Activated CD8-positive, alpha-beta memory T cell treated with anti-CD3 and anti-CD28 coated beads, Interleukin-2, amount 10 ng/mL, durations not matched to agents 7 days and 5 days (primary cell): ENCODE measurements at places on chromosomes 1 and 21.

- no peak for DNase-seq
Observed at GRCh38 chr1:67890857-67891256, 57.6 kb upstream of the GNG12 start.

DNA sequence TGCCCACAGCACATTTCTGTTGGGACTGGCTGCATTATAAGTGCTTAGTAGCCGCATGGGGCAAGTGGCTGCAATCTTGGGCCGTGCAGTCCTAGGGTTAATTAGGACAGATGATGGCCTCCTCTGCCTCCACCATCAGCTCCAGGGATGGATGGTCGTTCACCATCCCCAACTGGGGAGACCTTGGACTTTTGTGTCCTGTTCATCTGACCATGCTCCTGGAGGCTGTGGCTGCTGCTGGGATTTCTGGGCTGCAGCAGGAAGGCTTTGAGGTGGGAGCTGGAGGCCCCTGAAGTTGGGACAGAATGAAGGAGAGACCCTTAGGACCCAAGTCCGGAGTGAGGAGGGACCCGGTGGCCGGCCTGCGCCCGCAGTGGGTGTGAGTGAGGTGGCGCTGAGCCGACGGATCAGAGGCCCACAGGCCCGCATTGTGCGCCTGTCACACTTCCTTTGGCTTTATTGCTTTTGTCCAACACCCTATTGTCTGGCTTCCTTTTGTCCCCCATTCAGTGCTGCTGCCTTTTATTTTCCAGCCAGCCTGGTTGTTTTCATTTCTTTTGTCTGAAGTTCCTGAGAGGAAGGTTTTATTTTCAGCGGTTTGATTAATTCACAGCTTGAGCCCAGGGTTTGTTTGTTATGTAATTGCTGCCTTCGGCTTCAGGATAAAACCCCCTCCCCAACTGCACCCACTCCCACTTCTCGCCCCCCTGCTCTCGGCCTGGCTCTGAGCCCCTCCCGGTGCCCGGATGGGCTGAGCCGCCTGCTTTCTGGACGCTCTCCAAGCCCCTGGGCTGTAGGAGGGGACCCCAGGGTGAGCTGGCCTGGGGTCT lies 35.6 kb downstream of the SOX13 start:
- DNase-seq = no peak

DNA sequence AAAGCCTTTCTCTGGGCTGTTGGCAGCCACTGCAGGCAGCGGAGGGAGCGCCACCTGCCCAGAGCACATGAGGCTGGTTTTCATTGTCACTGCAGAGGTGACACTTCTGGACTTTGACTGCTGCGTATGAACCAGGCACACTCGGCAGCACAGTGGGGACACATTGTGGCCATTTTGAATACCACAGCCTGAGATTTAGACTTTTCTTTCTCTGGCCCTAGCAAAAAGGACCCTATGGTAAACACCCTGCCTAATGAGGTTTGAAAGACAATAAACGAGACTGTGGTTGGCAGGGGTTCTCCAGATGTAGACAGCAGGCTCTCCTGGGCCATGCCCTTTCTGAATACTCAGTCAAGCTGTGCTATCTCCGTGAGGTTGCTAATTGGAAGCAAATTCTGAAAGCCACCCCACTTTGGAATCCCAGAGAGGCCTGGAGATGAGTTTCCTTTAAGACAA lies 12.0 kb upstream of the KCNE2 start:
- peak; percentile 52 for DNase-seq

DNA sequence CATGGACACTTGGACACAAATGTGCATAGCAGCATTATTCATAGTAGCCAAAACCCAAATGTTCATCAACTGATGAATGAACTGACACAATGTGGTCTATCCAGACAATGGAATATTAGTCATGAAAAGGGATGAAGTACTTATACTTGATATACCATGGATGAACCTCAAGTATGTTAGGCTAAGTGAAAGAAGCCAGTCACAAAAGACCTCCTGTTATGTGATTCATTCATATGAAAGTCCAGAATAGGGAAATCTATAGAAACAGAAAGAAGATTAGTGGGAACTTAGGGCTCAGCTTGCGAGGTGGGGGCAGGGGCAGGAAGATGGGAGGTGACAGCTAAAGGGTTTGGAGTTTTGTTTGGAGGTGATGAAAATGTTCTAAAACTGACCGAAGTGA lies 7.4 kb downstream of the KCNE1 start:
- DNase-seq = no peak

- peak; percentile 81 for DNase-seq
Observed at GRCh38 chr1:61453111-61453961, 271.6 kb downstream of the TM2D1 start.

- no peak for DNase-seq
Observed at GRCh38 chr1:50441183-50441582, 17.9 kb upstream of the DMRTA2 start.

DNA sequence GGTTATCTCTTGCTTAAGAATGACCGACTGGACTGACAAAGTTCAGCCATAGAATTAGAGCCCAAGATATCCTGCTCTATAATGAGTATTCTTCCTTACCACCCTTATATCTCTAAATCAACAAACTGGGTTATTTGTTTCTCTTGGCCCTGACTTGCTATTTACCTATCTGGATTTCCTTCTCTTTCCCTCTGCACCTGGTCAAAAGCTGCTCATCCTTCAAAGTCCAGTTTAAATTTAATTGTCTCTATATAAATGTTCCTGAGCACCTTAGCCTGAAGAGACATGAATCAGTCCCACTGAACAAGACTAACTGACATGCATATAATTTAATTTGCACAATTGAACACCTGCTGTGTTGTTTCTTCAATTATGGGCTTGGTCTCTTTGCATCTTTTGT lies 127.1 kb upstream of the KCNJ15 start:
- no peak for DNase-seq

GRCh38 chr1:54996359-54996868 lies 2.3 kb upstream of the BSND start:
- peak; percentile 91 for DNase-seq

DNA sequence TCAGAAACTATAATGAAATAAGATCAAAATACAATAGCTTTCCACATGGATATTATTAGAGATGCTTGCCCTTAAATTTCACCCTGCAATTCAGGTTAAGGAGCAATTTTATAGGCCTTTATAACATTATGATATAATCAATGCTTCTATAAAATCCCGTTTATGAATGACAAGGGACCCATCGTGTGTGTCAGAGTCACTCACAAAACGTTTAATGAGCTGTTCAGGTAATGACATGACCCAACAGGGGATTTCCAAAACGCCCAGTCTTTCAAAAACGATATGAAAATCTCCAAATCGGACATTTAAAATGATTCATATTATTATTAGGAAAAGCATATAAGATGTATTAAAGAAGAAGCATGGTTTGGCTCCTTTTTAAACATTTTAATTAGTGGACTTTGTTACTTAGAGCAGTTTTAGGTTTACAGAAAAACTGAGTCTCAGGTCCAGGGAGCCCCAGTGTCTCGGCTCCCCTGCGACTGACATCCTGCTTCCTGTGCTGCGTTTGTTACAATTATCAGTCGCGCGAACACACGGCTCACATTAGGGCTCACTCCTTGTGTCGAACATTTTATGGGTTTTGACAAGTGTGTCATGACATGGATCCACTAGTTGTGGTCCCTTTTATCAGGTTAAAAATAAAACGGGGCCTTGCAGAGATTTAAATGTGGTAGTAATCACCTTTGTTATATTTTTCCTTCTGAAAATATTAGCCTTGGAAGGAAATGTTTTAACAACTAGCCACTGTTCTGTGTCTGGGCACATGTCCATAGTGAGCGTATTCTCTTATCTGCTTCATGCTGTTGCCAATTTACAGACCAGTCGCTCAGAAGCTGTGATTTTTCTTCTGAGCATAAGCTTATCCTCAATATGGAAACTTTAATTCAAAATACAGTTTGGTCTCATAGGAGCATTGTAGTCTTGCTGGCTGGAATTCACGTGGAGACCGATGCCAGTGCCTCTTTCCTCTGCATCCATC lies 52.0 kb upstream of the POFUT2 start:
- DNase-seq = no peak

GRCh38 chr21:36463991-36464390 lies 15.9 kb downstream of the CLDN14 start:
- DNase-seq = no peak

DNA sequence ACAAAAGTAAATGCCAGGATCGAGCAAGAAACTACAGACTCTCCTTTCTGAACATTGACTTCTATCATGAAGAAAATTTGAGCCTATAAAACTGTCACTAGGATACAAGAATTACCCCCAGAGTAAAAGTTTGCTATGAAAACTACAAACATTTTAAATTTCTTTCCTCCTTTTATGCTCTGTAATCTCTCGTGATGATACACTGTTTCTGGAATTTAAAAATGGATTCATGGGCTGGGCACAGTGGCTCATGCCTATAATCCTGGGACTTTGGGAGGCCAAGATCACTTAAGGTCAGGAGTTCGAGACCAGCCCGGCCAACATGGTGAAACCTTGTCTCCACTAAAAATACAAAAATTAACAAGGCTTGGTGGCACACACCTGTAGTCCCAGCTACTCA lies 181.3 kb downstream of the ZNF281 start:
- DNase-seq = no peak

DNA sequence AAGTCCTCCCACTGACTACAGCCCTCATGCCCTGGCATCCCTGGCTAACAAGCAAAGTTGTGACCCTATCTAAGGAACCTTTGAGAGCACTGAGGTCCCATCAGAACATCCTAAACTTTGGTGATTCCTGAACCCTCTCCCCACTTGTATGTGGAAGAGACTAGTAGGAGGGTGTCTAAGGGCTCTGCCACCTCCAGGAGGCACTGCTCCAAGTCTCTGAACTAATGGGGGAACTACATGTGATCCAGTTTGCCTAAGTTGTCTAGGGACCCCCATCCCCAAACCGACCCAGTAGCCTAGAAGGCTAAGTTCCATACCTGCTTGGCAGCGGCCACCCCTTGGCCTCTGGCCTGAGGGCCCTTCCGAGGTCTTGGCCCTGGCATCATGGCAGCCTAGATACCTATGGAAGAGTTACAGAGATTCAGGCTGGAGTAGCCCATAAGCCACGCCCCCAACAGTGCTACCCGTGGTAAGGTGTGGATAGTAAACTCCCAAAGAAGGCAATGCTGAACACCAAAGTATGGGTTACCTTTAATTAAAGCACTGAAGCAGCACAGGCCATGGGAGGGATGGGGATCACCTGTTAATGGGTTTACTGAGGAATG lies 1.7 kb downstream of the CC2D1B start:
- no peak for DNase-seq

DNA sequence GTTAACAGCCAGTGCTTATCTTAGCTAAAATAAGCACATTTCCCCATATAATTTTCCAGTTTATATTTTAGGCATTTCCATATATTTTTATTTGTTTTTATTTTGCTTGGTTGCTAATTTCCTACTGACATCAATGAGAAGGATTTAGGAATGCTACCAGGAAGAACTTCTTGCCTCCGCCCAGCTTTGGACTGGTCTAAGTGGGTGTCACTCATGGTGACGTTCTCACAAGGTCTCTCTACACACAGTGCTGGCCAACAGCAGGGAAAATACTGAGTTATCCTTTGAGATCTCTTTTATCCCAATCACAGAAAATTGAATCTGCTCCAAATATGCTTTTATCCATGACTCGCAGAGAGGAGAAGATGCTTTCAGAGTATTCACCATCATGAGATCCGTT lies 13.2 kb downstream of the MX1 start:
- DNase-seq = no peak

DNA sequence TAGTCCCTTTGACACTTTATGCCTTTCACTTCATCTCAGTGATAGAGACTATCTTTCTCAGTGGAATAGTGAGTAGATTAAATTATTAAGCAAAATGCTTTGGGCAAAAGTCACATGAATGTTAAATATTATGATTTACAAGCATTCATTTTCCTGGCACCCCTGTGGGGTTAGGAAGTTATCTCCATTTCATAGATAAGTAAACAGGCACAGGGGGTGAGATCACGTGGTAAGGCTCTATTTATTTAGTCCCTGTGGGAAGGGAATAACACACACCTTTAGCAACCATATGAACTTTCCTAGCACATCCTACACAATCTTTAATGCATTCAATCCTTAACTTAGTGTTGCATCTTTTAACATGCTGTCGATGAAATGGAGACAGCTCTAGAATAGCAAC lies 12.3 kb downstream of the PSMB2 start:
- no peak for DNase-seq

- no peak for DNase-seq
Observed at GRCh38 chr1:178145605-178146004, 51.7 kb downstream of the RASAL2 start.

- no peak for DNase-seq
Observed at GRCh38 chr1:42177541-42177981, 13.0 kb upstream of the GUCA2A start.

DNA sequence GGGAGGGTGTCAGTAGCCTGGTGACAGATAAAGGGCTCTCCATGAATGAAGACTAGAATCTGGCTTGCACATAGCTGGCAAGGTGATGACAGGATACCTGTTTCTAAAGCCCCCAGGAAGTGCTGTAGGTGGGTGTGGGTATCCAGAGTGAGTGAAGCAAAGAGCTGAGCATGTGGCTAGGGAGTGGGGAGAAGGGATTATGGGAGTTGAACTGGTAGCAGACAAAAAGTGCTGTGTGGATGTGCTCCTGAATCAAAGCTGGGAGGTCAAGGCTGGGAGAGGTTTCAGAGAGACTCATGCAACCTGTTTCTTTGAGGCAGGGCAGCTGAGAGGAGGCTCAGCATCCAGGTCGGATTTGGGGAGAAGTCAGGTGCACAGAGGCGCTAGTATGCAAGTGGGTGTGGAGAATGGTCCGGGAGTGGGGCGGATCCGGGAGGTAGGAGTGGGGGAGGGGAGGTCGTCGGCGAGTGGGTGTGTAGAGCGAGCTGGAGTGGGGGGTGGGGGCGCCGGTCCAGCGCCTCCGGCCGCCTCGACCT lies 600 bp downstream of the ASTN1 start:
- no peak for DNase-seq

- no peak for DNase-seq
Observed at GRCh38 chr1:109254621-109255096, 5.3 kb downstream of the CELSR2 start.

DNA sequence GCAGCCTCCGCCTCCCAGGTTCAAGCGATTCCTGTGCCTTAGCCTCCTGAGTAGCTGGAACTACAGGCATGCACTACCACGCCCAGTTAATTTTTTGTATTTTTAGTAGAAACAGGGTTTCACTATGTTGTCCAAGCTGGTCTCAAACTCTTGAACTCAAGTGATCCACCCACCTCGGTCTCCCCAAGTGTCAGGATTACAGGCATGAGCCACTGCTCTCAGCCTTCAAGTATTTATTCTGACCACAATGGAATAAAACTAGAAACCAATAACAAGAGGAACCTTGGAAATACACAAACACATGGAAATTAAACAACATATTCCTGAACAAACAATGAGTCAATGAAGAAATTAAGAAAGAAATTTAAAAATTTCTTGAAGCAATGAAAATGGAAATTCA lies 32.7 kb upstream of the DR1 start:
- no peak for DNase-seq

GRCh38 chr1:173415905-173416450 lies 61.2 kb upstream of the PRDX6 start:
- DNase-seq = no peak
